ENCODE measurements at places on chromosomes 13 and 19. TPM values are rescaled to one million over a fixed set of nuclear protein-coding genes. Genes with fewer than 3 reads are reported as not detected.

GRCh38 chr13:28754698-28755545 is 36.2 kb upstream of the SLC46A3 start:
- DNase-seq: peak; percentile 62

GRCh38 chr13:56201834-56202233 is 938.9 kb upstream of the PRR20A start:
- DNase-seq: no peak

Gene RPS15
- 893 TPM for total RNA-seq

GRCh38 chr19:15671891-15672579 is 852 bp upstream of the CYP4F12 start:
- no peak for DNase-seq

Gene TMEM147
- total RNA-seq: 76.9 TPM

DNA sequence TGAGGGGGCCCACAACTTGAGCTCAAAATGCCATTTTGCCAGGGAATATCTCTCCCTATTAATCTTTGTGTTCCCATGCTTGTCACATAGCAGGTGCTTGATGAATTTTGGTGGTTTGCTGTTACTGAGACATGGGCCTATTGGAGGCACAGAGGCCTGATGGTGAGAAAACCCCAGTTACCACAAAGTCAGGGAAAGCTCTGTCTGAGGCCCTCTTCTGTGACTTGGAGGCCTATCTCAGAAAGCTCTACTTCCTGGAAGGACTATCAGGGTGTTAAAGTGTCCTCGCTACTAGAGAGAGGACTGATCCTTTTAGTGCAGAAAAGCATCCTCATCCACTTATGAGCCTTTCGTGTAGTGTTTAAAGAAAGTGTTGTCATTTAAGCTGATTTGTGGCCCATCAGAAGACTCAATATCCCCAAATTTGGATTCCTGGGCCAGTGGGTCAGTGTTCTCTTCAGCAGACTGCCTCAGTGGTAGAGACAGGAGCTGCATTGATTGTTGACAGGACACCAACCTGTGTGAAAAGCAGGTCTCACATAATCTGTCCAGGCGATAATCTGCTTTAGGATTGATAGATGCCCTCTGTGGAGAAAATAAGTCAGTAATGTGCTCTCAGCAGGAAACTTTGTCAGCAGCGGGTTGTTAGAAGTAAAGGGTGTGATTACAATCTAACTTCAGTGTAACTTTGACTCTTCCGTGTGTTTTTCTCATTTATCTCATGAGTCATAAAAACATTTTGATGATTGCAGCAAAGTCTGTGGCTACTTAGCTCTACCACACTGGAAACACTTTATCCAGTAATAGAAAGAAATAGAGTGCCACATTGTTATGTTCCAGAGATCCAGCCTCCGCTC is 121.0 kb downstream of the AKAP11 start:
- no peak for DNase-seq

Gene KLF1
- total RNA-seq: not detected

- DNase-seq: no peak
Measured at GRCh38 chr13:40275636-40276035, 390.8 kb downstream of the FOXO1 start.

DNA sequence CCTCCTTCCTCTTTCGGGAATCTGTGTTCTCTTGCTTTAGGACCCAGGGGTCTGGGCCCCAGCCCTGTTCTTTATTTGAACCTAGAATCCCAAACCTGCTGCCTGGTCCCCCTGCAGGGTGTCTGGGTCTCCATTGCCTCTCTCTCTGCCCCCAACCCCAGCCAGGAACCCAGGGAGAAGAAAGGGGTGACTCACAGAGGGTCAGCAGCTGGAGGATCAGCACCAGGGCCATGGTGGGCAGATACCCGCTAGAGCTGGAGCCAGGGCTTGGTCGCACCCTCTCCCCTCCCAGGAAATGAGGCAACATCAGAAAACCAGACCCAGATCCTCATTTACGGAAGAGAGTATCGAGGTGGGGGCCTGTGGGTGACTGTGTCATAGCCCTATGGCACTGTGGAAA is at the start of gene OSCAR:
Gene OSCAR, minus strand, starts transcription at position 243 of the 400 bp plus-strand sequence. Its CDS starts 11 bp downstream, at position 232.
- DNase-seq: peak; percentile 65

GRCh38 chr13:80341756-80342370 is 937 bp upstream of the SPRY2 start:
- peak; percentile 87 for DNase-seq

DNA sequence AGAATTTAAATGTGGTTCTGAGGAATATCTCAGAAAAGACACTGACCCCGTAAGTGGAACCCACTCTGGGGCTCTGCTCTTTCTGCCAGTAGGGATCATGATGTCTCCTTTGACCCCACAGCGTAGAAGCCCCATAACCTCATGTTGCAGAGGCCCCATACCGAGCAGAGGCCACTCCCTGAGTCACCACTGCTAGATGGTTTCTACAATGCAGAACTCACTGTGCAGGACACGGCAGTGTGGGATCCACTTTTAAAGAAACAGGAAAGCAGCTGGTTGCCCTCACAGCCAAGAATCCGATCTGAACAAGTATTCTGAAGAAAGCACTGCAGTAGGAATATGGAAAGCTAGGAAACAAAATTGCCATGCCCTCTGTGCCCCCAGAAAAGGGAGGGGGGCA is 4.2 kb downstream of the SLC7A1 start:
- no peak for DNase-seq

DNA sequence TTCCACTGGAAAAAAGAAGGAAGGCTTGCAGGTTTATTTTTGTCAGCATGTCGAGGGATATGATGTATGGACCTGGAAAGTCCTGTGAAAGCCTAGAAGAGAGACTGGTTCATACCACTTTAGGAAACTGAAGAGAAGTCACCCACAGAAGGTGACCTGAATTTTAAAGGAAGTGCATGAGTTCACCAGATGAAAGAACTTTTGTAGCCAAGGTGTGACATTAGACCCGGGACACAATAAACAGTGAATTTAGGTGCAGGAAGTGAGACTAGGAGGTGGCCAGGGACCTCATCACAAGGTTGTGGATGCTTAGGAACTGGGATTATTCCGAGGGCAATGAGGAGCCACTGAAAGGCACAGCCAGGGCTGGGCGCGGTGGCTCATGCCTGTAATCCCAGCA is 79.1 kb downstream of the ZNF429 start:
- DNase-seq: no peak

DNA sequence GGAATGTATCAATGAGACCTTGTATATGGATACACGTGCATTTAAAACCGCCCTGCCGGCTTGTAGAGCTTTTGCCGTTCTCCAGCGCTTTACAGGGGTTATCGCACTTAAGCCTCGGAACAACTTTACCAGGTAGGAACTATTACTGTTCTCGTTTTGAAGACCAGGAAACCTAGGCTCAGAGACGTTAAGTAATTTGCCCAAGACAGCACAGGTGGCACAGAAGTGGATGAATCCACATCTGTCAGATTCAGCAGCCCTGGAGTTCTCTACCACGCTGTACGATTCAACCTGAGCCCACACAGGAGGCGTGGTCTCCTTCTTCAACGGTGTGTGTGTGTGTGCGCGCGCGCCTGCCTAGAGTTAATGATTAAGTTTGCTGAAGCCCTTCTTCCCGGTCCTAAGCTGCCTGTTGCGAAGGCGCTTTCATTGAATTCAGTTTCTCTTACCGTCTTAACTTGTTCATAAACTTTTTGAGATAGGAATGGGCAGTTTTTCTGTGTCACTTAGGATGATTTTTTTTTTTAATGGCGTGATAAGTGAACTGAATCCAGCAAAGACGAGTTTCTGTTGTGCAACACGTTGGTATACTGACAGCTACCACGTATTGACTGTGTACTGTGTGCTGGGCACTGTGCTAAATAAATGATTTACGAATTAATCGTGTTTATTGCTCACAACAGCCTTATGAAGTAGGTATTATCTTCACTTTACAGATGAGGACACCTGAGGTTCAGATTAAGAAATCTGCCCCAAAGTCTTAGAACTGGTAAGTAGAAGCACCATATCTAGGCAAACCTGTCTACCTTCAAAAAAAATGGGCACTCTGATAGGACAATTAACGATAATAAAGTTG is 67.4 kb downstream of the KCNRG start:
- DNase-seq: peak; percentile 91

GRCh38 chr13:31081316-31081715 is 80.4 kb downstream of the HSPH1 start:
- no peak for DNase-seq

GRCh38 chr13:37811441-37811840 is 58.1 kb downstream of the TRPC4 start:
- no peak for DNase-seq

Gene MBD3L3
- not detected for total RNA-seq

- DNase-seq: peak; percentile 93
Measured at GRCh38 chr13:106533101-106533942, 2.1 kb downstream of the EFNB2 start.

DNA sequence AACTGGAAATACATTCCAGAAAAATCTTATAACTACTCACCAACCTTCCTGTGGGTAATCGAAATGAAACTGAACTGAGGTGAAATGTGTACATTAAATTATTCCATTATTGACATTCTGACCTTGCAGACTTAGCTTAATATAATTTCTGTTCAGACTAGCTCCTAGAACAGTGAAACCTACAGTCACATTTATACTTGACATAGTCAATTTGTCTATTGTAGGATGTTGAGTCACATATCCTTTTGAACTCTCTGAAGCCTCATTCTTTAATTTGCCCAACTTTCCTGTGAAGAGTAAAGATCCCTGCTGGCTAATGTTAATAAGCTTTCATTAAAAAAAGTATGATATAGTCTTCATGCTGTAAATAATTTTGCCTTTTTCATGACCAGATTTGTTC is 92.0 kb upstream of the SCEL start:
- no peak for DNase-seq

Gene VN1R4
- not detected for total RNA-seq
